Activated CD4-positive, alpha-beta T cell treated with anti-CD3 and anti-CD28 coated beads, Interleukin-2, amount 50 U/mL, for 4 hours (primary cell): ENCODE measurements at places on chromosomes 1 and 21.

- peak; percentile 48 for DNase-seq
Measured at GRCh38 chr1:1435106-1435903, at the start of gene VWA1. Gene VWA1, plus strand, starts transcription at chr1:1435690. Its CDS starts 59 bp downstream, at chr1:1435749.

- DNase-seq, result no peak
Measured at GRCh38 chr1:221543529-221544120, 198.3 kb downstream of the DUSP10 start.

DNA sequence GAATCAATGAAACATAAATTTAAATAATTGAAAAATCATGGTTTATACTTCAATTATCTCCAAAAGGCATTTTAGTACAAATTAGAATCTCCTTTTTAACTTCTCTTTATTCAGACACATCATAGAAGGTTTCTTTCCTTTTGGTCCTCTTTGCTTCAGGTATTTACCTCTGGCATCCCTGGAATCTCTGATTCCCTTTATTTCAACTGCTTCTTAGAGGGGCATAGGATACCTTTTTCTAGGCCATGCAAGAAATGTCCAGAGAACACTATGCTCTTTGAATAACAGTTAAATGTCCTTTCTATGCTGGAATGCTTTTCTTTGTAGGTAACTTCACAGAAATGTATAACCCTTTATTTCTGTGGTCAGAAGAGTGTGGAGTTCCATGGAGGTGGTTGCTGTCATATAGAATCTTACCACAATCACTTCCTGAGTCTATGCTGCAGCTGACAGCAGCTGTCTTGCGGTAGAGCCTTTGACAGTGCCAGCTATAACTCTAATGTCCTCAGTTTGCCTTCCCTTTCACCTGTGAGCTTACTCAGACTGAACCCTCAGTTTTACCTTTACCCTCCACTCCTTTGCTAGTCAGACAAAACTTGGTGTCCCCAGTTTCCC, 8.6 kb downstream of the LAMC2 start:
- no peak for DNase-seq

DNA sequence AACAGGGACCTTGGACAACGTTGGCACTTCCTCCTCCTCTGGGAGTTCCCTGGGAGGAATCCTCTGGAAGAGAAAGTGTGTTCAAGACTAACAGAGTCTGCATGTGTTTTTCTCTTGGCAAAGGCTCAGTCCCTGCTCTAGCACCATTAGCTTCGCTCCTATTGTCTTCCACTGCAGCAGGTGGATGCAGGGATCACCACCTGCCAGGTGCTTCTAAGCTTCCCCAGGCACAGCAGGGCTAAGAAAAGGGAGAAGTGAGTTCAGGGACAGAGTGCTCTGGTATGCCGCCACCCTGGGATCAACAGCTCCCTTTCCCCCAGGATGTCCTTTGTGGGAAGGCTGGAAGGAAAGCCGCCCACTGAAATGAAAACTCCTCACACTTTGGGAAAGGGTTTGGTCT, 43.9 kb upstream of the IL20 start:
- DNase-seq, result no peak

DNA sequence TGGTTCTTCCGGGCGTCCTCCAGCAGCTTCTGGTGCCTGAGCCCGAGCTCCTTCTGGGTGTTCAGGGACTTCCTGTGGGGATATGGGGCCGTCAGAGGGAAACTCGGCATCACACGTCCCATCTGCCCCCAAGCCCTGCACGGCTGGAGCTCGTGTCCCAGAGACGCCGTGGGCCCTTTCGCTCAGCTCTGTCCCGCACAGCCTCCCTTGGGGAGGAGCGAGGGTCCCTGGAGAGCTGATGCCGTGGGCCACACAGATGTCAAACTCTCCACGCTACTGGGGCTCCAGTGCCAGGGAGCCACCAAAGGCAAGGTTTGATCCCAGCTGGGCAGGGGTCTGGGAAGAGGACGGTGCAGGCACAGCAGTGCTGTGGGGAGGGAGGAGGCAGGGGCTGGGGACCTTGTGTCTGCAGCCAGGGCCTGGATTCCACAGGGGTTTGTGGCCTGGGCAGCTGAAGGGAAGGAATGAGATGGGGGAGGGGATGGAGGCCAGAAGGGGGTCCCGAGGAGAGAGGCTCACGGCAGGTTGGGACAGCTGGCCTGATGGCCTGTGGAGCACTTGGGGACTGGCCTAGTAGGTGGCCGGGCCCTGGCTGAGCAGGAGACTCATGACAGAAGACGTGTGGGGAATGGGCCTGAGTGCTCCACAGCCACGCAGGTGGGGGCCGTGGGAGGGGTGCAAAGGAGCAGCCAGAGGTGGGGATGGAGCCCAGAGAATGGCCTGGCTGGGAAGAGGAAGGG, 30.4 kb downstream of the CFAP74 start:
- no peak for DNase-seq

DNA sequence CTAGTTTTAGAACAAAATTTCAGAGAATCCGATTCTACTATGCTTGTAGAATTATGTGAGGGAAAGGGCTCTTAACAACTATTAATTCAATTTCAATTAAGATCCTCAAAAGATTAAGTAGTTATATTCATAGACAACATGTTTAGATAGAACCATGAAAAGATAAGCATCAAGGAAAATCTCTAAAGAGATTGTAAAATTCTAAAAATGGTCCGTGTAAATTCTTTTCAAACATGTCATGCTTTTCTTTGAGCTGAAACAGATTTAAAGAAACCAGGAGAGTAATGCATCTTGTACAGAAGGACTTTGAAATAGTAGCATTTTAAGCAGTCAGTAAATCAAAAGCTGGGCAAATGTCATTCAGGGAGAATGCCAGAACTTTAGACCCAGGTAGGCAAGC, 1080.6 kb upstream of the B3GALT2 start:
- no peak for DNase-seq

DNA sequence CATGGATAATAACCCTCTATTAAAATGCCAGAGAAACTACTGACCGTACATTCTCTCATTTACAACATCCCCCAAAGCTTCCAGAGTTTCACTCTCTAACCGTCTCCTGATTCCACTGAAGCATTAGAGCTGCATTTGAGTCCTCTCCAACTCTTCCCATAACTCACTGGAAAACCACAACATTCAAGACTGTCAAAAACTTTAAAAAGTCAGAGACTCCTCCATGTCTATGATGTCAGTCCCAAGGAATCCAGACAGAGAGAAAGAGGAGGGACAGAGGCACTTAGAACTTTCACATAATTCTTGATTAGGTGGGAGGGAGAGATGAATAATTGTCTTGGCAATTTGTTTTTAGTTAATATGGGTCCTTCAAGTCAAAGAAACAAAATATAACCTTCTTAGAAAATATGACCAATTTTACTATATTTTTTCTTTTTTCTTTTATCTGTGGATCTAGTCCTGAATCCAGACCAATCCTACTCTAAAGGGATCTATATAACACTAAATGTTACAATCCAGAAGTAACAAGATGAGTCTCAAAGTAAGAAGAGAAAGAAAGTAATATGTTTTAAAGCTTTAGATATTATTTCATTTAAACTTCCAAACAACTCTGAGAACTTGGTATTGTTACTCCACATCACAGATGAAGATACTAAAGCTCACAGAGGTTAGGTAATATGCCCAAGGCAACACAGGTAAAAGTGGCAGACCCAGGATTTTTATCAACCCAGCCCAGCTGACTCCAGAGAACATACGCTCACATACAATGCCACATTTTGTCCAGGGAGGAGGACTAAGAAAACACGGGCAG, 23.8 kb downstream of the OTUD7B start:
- no peak for DNase-seq

GRCh38 chr1:109225711-109226445, 12.2 kb downstream of the SARS1 start:
- DNase-seq, result no peak

GRCh38 chr1:192697771-192698170, 61.8 kb downstream of the RGS13 start:
- DNase-seq, result no peak

GRCh38 chr1:213162862-213163261, 111.8 kb downstream of the RPS6KC1 start:
- DNase-seq, result no peak

GRCh38 chr1:14969006-14969405, 184.5 kb upstream of the TMEM51 start:
- DNase-seq, result no peak

DNA sequence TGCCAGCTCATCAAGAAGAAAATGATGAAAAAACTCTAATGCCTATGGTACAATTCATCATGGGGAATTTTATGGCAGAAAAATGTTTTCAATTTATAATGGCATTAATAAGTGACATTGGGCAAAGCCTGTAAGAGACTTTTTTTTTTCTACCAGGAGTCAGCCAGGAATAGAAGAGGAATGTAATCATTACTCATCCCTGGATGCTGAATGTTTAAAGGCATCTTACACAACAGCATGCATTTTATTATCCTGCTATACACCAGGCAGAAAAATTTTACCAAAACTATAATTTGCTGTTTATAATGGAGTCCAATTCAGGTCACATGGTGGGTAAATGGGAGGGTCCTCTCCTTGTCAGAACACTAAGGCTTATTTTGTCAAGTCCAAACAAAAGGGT, 189.9 kb upstream of the BEND5 start:
- no peak for DNase-seq

DNA sequence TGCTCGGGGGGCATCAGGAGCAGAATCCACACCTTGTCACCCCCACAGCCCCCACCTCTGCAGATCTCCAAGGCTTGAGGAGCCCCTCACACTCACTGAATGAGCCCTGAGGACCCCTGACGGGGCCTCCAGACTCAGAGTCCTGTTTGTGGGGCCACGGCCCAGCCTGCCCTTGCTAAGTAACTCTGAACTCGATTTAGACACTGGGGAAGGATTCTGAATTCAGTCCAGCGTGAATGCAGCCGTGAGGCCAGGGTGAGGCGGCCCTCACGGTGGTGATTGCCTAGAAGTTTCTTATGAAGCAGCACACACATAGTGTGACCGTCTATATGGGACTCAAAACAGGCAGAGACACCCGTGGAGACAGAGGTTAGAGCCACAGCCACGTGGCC, 58.9 kb upstream of the ADARB1 start:
- DNase-seq, result no peak

DNA sequence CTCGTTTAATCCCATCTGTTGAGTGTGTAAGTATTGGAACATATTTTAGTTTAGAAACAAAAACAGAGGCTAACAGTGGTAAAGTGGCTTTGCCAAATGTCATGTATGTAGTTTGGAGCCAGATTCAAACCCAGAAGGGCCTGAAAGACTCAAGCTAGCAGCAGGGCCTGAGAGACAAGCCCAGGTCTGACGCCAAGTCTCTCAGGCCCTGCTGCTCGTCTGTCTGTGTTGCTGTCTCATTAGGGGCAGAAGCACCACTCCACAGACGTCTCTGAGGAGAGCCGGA, 8.3 kb downstream of the CITED4 start:
- DNase-seq, result no peak

- no peak for DNase-seq
Measured at GRCh38 chr1:36343651-36344394, 20.4 kb upstream of the EVA1B start.

DNA sequence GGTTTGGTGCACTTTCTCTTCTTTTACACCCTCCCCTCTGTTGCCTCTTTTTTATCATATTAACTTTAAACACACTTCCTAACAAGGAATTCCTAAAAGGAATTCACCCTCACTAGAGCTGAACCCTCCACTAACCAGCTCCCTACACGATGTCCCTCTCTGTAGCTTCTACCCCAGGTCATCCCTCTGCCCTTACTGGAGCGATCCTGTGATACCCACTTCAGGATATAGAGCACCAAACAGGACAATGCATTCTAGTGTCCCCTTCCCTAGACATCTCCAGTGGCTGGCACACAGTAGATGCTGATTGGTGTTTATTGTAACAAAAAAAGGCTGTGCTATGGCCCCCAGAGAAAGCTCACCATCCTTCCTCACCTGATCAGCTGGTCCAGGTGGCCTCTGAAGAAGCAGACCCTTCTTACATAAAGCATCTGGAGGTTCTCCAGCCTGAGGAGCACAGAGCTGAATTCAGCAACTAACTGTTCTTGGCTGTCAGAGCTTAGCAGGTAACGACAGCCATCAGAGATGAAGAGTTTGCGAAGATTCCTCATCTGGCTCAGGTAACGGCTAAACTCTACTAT, 1.4 kb downstream of the PRAMEF18 start:
- no peak for DNase-seq

DNA sequence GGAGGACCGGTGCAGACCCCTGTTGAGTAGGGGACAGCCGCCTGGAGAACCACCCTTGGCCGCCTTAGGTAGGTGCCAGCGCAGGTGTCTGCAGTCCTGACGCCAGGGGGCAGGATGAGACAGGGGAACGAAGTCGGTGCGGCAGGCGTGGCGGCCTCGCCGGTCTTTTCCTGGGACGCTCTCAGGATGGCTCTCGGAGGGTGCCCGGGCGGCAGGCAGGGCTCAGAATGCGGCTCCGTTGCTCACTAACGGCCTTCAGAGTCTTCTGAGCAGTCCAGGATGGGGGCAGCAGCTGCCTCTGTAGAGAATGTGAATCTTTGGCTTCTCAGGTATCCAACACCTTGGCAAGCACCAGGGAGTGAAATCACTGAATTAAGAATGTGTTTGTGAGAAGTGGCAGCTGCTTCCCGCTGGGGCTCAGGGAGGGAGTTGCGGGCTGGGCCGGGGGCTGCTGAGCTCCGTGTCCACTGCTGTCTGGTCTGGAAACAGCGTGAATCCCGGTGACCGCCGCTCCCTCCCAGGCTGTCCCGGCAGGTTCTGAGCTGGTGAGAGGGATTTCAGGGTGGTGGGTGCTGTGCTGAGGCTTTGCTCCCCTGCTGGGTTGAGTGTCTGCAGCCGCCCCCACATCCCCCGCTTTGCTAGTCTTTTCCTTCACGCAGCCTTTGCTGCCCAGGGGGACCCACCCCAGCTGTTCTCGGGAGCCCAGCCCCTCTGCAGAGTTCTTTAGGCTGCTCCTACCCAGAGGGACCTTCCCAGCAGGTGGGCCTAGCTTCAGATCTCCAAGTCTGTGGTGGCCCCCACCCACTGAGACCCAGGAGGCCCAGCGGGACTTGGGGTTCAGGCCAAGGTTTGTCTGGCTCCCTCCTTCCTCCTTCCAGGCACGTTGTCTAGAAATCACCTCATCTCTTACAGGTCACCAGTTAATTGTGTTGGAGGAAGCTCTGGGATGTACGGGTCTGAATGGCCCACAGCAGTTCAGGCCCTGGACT, 11.1 kb upstream of the C1orf174 start:
- DNase-seq, result peak; percentile 76

GRCh38 chr1:246005067-246005466, 502.0 kb downstream of the SMYD3 start:
- DNase-seq, result no peak

DNA sequence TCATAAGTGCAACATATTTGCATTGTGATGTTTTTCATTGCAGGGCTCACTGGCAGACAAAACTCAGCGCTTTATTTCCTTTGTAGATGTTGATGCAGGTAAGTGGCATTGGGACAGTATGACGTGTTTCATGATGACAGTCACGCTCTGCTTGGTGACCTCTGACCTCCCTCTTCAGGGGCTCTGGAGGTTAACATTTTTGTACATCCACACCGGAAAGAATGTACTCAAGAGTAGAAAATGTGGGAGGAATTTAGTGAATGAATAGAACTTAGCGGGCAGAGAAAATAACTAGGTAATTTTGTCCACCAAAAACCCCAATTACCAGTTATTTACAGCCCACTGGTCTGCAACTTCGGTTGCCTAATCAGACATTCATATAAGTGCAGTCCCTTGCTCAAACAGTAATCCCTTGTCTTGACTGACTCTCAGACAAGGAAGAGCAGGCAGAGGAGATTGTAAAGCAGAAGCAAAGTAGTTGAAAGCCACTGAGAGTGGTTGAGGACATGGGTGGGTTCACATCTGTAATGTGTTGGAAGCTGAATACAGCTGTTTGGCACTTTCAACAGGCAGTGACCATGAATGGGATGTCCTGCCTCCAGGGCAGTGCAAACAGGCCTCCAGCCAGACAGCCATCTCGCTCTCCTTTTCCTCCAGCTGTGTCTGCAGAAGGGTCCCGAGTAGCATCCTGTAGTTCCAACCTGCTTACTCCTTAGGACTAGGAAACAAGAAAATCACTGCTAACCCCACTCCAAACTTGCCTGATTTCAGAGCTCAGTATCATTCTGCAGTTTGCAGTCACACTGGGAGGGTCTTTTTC, 188.9 kb downstream of the NRIP1 start:
- DNase-seq, result no peak
